Tibial artery (tissue), 4 donors: ENCODE measurements at places on chromosomes 4 and X.
A peak's percentile ranks its signal among the peaks of the same experiment; 100 is the strongest.

DNA sequence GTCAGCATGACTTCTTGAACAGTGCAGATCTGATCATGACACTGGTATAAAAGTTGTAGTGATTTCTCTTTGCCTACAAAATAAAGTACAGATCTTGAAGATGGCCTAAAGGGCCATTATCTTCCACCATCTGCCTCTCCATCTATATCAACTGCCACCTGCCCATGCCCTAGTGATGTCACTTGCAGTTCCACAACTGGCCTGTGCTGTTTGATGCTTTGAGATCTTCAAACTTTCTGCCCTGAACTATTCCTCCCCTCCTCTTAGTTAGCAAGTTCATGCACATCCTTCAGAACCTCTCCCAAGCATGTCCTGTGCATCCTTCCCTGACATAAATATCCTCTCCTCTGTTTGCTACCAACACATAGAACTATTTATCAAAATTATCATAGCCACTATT lies 217.0 kb downstream of the SOWAHB start:
- no peak for DNase-seq

DNA sequence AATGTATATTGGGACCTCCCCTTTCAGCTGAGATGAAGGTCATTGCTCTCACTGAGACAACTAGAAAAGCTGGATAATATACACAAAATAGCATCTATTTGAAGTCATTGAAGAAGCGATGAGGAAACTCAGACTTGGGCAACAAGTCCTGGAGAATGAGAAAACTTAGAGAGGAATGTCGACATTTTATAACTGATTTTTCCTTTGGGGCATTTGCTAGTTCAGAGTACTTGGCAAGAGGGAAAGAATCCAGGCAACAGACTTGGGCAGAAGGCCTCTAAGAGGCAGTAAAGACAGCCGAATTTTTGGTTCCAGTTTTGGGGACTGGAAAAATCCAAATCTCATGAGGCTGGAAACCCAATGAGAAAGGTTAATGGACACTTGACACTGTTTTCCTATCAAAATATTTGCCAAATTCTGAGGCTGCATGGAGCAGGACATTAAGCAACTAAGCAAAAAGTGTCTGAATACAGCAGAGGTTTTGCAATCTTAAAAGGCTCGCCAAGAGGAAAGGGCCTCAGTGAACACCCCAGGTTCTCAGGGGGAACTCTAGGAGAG lies 21.0 kb upstream of the ANXA5 start:
- DNase-seq: peak; percentile 26

- DNase-seq: no peak
Measured at GRCh38 chrX:123834116-123834515, 25.7 kb upstream of the XIAP start.

- DNase-seq: no peak
Measured at GRCh38 chr4:24537025-24537424, 47.3 kb downstream of the DHX15 start.

GRCh38 chr4:21410372-21410771 lies 538.2 kb downstream of the KCNIP4 start:
- DNase-seq: no peak

DNA sequence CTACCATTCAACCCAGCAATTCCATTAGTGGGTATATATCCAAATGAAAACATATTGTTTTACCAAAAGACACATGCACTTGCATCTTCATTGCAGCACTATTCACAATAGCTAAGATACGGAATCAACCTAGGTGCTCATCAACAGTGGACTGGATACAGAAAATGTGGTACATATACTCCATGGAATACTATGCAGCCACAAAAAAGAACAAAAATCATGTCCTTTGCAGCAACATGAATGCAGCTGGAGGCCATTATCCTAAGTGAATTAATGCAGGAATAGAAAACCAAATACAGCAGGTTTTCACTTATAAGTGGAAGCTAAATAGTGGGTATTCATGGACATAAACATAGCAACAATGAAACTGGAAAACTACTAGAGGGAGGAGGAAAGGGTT lies 38.1 kb upstream of the BBS7 start:
- DNase-seq: no peak

GRCh38 chr4:186940476-186940875 lies 216.8 kb upstream of the FAT1 start:
- no peak for DNase-seq

GRCh38 chrX:120302434-120302833 lies 8.8 kb downstream of the TMEM255A start:
- no peak for DNase-seq

DNA sequence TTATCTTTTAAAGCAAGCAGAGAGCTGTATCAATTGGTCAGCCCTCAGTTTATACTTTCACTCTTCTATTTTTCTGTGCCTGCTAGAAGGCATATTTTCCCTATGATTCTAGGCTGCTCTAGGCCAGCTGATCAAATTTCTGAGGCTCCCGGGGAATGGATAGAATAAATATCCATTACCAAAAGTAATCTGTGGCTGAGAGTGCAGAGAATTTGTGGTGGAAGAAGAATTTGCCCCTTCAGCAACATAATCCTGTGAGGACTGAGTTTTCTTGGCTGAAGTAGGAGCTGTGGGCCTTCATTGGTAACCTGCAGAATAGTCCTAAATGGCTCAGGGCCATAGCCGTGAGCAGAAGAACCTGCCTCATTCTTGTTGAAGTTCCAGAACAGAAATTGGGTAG lies 314.6 kb upstream of the CASK start:
- no peak for DNase-seq

DNA sequence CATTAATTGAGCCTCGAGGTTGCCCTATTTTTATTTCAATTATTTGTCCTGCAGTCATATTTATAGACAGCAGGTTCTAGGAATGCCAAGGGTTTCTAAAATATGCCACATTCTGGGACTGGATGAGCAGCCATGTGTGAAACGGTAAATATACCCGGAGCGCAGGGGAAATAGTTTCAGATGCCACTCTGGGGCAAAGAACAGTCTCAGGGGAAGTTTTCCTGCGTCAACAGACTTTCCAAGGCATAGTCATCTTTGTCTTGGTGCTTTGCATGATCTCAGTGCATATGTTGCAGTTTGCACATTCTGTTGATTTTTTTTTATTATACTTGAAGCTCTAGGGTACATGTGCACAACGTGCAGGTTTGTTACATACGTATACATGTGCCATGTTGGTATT lies 71.0 kb downstream of the GPAT3 start:
- no peak for DNase-seq

DNA sequence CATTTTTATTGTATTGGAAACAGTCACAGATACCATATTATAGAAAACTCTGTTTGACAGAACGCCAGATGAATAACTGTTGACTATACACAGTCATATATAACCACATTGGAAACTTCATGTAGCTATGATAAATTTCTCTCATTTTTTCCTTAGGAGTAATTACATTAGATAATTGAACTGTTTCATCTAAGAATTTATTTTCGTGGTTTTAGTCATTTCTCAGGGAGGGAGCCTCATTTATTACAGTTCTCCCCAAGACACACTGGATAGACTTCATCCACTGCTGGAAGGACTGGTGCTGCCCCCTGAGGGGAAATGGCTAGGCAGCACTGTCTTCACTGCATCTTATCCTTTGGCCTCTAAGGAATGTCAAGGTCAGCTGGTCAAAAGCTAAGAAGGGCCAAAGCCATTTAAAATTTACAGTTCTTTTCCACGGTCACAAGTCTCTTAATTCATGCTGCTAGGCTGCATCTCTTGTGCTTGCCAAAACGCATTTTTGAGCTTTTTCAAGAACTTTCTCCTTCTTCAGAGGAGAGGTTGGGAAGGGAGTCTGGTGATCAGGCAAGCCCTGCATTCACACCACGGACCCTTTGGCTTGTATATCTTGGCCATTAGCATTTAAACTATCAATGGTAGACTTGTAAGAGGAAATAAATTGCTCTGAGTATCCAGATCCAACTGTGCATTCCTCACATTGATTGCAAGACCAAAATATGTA lies 145.1 kb downstream of the CBR4 start:
- no peak for DNase-seq

GRCh38 chrX:25005382-25006185 lies 10.2 kb downstream of the ARX start:
- no peak for DNase-seq

- DNase-seq: no peak
Measured at GRCh38 chr4:174396599-174397110, 112.9 kb downstream of the CEP44 start.

- no peak for DNase-seq
Measured at GRCh38 chr4:16992566-16993225, 94.3 kb upstream of the LDB2 start.

GRCh38 chrX:136666088-136666487 lies 18.1 kb downstream of the CD40LG start:
- no peak for DNase-seq

- DNase-seq: no peak
Measured at GRCh38 chr4:53315300-53315699, 50.6 kb downstream of the SCFD2 start.

DNA sequence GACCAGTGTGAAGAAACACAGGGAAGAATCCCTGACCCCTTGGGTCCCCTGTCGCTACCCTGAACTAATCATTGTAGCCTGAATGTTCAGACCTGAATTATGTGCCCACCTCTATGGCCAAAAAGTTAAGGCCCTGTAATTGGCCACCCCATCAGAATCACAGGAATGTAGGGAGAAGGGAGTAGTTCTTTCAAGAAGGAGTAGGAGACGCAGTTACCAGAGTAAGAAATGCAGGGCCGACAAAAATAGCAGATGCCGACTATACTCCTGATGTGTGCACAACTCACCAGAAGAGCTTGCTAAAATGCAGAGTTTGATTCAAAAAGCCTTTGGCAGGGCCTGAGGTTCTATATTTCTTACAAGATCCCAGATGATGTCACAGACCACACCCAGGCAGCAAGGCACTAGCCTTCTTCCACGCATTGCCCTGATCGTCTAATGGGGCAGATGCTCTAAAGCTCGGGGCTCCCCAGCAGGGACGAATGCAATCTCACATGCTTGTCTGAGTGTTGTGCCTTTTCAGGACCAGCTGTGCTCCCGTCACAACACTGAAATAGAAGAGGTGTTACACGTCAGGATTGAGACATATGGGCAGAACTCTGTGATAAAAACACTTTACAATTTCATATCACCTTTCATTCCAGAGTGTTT lies 161.0 kb upstream of the FAM241A start:
- DNase-seq: no peak

GRCh38 chr4:7134737-7135388 lies 57.5 kb upstream of the SORCS2 start:
- peak; percentile 80 for DNase-seq

- DNase-seq: no peak
Measured at GRCh38 chrX:115906276-115906675, 264.3 kb upstream of the AGTR2 start.

- DNase-seq: no peak
Measured at GRCh38 chrX:65508851-65509250, 25.7 kb downstream of the LAS1L start.

GRCh38 chr4:163610648-163611047 lies 116.2 kb downstream of the TMA16 start:
- no peak for DNase-seq

DNA sequence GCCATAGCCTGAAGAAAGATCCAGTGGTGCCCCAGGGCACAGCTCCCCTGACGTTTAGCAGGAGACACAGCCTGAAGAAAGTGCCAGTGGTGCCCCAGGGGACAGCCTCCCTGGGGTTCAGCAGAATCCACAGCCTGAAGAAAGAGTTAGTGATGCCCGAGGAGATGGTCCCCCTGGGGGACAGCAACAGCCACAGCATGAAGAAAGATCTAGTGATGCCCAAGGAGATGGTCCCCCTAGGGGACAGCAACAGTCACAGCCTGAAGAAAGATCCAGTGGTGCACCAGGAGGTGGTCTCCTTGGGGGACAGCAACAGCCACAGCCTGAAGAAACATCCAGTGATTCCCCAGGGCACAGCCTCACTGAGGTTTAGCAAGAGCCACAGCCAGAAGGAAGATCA lies 2.8 kb downstream of the TEX13C start:
- DNase-seq: no peak

DNA sequence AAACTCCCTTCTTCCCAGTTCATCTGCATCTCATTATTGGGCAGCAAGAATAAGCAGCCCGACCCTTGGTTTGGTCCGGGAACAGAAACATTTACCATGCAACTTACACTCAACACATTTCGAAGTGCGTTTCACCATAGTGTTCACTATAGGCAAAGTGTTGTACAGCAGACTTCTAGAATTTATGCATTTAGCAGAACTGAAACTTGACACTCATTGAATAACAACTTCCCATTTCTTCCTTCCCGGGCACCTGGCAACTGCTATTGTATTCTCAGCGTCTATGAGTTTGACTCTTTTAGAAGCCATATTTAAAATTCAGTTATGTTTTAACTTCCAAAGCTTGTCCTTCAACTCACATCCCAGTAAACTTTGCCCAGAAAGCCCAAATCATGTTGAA lies 840.6 kb downstream of the NLGN4X start:
- no peak for DNase-seq

DNA sequence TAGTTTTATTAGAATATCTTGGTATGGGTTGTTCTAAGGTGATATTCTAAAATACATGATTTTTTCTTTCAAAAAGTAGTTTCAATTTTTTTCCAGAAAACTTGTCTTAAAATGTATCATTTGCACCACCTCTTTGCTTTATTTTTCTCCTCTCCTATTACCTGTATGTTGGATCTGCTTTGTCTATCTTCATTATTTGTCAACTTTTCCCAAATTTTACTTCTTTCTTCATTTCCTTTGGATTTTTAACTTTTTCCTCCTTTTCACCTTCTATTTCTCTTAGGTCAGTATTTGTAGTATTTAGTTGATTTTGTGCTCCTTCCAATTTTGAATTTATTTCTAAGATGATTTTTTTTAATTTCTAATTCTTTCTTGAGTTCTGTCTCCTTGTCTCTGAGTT lies 169.6 kb downstream of the APBB2 start:
- no peak for DNase-seq

- no peak for DNase-seq
Measured at GRCh38 chr4:7420661-7421040, 14.1 kb downstream of the PSAPL1 start.

- peak; percentile 62 for DNase-seq
Measured at GRCh38 chr4:105990933-105991332, 95.7 kb downstream of the NPNT start.

GRCh38 chr4:145507636-145508035 lies 26.0 kb downstream of the SMAD1 start:
- no peak for DNase-seq

DNA sequence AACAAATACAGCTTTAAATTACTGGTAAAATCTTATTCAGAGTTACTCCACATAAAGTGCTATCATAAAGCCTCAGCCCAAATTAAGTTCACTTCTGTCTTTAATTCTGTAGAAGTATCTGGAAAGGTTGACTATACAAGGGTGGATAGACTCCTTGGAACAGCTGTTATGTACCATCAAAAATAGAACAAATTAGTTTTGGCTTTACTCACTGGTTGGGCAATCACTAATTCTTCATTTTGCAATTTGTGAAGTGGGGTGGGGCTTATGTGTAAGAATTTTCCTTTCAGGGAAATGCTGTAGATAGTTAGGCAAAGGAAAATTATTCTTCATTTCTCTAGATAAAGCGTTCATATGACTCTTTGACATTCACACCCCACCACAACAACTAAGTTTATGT lies 7.8 kb downstream of the DIAPH2 start:
- no peak for DNase-seq

GRCh38 chrX:101676571-101676970 lies 16.9 kb upstream of the ARMCX2 start:
- DNase-seq: no peak

- DNase-seq: no peak
Measured at GRCh38 chr4:15585331-15585730, 69.8 kb downstream of the FBXL5 start.
